NCI-H1930 (cell line): ENCODE measurements at places on chromosomes 12 and 14.

DNA sequence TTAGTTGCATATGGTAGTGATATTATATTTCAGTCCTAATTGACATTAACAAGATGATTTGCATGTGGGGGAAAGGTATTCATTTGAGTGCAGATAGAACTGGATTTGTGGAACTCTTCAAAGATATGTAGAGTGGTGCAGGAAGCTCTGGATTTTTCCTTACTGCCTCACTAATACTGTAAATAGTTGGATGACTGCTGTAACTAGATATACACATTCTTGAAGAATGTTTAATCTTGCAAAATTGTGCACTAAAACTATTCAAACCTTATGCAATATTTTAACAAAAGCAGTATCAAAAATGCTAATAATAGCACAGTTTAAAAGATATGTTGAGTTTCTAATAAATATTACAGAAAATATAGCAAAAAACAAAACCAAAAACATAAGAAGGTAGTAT is 43.1 kb upstream of the ATF7IP start:
- no peak for DNase-seq

DNA sequence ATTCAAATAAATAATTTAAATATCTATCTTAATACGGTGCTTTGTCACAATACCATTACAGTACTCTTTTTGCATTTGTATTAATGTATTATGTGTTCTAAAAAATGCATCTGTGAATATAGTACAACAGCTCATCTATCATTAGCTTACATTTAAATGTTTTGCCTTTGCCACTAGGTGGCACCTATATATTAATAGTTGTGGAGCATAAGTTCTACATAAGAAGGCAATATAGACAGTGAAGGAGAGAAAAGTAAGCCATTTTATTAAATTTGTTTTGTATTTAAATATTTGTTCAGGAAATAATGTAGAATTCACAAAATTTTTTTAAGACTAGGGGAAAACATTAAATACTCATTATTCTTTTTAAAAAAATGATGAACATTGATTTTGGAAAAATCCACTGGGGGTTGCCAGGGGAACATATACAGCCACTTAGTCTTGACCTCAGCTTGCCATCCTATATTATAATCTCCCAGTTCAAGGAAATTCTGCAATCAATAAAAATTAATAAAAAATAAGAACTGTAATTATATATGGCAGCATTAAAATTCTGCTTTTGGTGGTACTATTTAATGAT is 9.8 kb downstream of the CCER1 start:
- no peak for DNase-seq

DNA sequence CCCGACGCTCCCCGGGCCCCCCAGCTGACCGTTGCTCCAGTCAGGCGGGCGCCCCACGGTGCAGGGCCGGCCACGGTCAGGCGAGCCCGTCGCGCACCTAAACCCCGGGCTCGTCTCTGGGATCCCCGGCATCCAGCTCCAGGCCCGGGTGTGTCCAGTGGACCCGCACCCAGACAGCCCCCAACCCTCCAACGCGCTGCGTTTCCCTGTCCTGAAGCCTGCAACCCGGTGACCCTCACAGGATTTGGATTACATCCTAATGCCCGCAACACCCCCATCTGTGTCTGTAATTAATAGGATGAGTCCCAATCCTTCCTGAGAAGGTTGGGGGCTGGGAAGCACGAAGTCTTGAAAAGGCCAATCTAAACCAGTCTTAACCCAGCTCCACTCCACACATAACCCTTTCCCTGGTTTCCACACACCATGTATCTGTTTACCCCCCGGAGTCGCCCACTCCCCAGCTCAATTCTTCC is 10.4 kb downstream of the CPNE6 start:
- DNase-seq: no peak

DNA sequence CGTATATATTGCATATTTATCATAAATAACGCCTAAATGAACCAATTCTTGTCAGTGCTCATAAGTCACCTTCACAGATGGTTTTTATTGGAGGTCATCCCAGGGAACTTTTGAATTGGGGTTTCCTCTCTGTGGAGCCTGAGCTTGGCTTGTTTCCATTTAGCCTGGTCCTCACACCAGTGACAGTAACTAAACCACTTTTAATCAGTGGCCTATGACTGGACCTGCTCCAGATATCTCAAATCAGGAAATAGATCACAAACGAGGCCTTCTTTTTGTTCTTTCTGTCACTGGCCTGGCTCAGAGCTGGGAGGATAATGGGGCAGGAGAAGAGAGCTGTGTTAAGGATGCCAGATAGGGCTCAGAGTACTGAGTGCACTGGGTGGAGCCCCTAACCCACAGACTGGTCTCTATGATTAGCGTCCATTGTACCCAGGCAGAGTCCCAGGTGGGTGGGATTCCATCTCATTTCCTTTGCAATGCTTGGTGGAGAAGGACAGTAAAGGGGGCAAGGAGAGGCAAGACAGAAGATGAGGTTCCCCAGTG is 92.4 kb downstream of the NUAK1 start:
- DNase-seq: no peak

GRCh38 chr14:63616015-63616414 is 25.7 kb downstream of the WDR89 start:
- DNase-seq: no peak

GRCh38 chr14:60599727-60600126 is 49.5 kb downstream of the SIX1 start:
- no peak for DNase-seq

DNA sequence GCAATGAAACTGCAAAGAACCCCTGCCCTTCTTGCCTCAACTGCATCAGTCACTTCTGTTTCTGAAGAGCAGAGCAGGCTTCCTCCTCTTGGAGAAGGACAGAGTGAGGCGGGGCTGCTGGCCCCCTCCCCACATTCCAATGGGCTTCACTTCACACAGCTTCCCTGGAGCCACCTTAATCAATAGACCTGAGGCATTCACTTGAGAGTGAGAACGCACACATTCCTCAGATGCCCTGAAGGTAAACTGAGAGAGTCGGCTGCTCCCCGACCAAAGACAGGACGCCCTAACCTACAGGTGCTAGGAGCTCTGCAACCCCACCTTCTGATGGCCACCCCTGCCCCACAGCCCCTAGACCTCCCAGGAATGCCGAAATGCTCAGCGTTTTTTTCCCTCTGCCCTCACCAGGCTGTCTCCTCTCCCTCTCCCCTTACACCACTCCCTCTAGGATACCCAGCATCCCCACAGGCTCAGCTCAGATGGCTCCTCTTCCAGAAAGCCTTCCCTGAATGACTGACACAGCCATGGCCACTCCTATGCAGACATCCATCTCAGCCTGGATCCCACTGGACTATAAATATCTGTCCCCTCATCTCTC is 31.1 kb downstream of the SYNE3 start:
- DNase-seq: no peak

- DNase-seq: no peak
Measured at GRCh38 chr12:21539797-21540196, 13.7 kb downstream of the SPX start.

DNA sequence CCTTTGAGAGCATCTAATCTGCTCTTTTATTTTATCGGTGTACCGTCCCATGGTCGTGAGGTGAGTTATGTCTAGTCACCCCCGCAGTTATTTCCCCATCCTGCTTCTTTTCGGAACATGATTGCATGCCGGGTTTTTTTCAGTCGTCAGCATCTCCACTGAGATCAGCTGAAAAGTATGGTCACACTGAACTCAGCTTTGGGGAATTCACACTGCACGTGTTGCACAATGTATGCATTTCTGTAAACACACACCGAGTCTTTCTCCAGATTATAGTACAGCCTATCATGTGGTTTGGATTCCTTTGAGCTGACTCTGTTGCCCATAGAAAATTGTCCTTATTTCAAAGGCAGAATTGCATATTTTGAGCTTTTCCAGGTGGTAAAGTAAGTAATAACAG is 24.6 kb downstream of the PLXNC1 start:
- DNase-seq: no peak

GRCh38 chr12:78146365-78146772 is 315.7 kb downstream of the NAV3 start:
- DNase-seq: peak; percentile 25

DNA sequence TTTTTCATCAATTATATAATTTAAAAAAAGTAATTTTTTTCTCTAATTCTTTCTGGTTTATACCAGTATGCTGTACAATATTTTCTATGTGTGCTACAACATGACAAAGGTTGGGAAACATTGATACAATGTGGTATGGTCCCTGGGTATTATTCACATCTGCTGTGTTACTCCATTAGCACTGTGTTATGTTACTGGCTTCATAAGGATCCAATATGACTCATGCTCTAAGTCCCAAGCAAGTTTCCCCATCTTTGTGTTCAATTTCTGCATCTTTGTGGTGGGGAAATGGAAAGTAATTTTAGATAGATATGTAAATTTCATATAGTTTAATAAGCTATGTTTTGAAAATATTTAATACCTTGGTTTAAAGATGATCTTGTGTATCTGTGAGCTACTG is 35.8 kb downstream of the FBXO33 start:
- DNase-seq: no peak

- no peak for DNase-seq
Measured at GRCh38 chr12:69331909-69332684, 16.1 kb upstream of the LYZ start.

DNA sequence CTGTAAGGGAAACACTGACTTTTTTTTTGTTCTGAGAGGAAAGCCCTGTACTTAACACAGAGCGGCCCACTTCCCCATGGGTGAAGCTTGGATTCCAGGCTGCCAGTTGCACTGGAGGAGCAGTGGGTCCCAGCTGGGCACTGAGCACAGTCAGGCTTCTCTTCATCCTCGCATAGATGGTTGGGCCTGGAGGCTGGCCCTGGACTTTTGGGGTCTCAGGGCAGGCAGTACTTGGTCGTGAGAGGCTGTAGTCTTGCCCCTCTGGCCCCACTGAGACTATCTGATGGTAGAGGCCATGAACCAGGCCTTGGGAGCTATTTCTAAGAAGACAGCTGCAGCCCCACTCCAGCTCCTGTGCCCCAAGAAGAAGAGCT is 6.2 kb upstream of the LHX5 start:
- DNase-seq: no peak

DNA sequence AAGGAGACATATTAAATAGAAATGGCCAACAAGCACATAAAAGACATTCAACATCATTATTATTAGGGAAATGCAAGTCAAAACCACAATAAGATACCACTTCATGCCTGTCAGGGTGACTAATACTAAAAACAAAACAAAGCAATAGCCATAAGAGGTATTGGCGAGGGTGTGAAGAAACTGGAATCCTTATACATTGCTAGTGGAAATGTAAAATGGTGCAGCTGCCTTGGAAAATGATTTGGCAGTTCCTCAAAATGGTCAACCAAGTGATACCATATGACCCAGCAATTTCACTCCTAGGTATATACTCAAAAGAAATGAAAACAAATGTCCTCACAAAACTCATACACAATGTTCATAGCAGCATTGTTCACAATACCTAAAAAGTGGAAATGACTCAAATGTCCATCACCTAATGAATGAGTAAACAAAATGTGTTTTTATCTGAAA is 27.0 kb downstream of the GPR135 start:
- no peak for DNase-seq

DNA sequence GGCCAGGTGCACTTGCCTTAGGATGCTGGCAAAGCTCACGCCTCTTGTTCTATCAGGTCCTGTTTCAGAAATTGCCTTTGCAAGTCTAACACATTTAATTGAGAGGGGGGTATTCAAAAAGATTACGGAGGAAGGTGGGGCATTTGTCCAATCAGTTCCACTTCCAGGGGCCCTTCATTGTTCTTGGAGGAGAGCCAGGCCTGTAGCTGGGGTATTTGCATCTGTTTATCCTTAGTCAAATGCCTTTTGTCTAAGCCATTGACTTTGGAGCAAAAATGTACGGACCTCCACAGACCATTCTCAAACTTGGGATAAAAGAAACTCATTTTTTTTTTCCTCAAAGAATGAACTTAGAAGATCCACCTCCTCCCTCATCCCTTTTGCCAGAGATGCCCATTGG is 582.0 kb downstream of the BCL11B start:
- no peak for DNase-seq

DNA sequence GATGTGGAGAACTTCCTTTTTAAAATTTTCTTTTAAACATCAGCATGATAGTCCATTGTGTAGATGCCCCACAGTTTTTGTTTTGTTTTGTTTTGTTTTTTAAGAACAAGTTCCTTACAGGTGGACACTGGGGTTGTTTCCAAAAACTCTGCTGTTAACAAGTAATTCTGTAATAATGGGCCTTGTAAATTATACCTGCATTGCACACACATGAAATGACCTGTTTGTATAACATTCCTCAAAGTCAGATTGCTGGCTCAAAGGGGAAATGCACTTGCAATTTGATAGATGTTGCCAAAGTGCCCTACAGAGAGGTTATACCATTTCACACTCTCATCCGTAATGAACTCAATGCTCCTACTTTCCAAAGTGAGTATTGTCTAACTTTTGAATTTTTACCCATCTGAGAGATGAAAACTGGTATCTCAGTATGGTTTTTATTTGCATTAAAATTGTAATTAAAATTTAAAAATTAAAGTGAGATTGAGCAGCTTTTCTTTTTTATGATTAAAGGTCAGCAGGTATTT is 89.2 kb downstream of the SPPL3 start:
- DNase-seq: no peak

DNA sequence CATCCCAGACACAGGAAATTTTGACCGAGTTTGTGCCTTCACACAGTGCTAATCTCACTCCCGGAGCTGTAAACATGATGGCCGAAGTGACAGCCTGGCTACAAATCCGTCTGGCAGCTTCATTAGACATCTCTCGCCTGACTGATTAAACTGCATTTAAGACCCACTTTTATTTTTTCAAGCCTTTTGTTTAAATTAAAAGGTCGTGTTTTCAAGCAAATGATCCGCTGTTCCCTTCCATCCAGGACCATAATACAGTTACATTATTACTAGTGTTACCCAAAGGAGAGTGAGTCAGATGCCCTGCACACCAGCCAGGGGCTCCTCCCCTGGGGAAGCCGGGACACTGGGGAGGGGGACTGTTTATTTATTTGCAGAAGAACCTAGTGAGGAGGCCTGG is 200.2 kb downstream of the EXOC5 start:
- no peak for DNase-seq

GRCh38 chr12:64175254-64175945 is 46.7 kb downstream of the KICS2 start:
- DNase-seq: no peak

DNA sequence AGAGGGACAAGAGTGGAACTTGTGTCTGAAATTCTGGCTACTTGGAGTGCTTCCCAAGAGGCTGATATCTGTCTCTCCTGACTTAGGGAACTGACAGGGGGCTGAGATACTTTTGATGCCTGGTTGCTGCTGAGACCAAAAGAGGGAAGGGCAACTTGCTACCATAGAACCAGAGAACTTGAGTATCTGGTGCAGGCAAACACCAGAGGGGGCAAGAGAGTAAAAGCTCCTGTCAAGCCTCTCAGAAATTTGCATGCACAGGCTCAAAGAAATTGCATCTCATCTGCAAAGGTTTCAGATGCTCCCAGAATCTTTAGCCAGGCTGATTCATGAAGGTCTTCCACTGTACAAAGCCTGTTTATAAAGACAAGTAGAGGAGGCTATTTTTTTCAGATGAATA is 391.3 kb upstream of the FOXG1 start:
- DNase-seq: no peak
